ENCODE measurements at places on chromosomes 7 and 10.

GRCh38 chr10:62860946-62861345, 44.8 kb upstream of the EGR2 start:
- peak; percentile 12 for DNase-seq

- no peak for DNase-seq
These were observed 83.9 kb downstream of the FGFR2 start for GRCh38 chr10:121514141-121514865.

DNA sequence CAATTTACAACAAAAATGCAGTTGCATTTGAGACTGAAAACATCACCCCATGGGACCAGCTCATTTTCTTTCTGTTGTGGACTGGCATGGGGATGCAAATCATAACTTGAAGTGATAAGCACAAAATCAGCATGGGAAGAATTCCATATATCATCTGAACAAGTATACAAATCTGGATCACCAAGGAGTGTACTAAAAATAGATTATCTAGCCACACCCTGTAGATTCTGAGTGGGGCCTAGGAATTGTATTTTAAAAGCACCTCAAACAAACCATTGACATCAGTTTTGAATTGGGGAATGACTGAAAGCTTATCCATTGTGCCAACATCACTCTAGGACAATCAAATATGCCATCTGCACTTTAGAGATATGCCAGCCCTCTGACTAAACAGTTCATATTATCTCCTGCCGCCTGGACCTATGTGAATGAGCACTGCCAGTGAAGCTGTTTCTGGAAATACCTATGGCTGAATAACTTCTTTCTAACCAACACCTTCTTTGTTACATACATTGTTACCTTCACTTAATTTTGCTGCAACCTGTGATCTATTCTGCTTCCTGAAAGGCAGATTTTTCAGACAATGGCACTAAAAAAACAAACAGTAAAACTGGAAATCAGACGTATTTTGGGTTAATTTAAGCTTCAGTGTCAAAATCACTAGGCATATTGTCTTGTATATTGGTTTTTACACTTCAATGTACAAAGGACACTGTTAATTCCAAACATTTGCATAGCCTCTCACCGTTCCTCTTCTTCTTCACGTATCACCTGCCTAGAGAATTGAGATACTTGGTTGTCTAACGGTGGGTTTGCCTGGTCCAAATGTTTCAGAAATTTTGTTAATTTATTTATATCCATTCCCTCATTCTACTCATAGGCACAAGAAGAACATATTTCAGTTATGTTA, 42.4 kb upstream of the HGF start:
- DNase-seq, result no peak

DNA sequence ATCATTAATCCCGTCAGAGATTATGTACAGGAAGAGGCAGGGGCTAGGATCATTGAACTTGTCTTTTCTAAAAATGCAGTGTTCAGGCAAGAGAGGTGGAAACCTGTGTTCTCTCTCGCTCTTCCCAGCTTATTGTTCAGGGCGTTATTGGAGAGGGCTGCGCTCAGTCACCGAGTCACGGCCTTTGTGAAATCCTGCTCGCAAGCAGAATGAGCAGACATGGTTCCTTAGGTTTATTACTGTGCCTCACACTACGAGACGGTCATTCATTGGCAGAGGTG, 631 bp upstream of the PRKRIP1 start:
- DNase-seq, result no peak

DNA sequence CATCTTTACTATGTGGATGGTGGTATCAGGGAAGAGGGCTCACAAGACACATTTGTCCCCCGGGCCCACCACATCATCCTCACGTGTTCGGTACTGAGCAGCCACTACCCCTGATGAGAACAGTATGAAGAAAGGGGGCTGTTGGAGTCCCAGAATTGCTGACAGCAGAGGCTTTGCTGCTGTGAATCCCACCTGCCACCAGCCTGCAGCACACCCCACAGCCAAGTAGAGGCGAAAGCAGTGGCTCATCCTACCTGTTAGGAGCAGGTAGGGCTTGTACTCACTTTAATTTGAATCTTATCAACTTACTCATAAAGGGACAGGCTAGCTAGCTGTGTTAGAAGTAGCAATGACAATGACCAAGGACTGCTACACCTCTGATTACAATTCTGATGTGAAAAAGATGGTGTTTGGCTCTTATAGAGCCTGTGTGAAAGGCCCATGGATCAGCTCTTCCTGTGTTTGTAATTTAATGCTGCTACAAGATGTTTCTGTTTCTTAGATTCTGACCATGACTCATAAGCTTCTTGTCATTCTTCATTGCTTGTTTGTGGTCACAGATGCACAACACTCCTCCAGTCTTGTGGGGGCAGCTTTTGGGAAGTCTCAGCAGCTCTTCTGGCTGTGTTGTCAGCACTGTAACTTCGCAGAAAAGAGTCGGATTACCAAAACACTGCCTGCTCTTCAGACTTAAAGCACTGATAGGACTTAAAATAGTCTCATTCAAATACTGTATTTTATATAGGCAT, 9.1 kb upstream of the CSGALNACT2 start:
- no peak for DNase-seq

DNA sequence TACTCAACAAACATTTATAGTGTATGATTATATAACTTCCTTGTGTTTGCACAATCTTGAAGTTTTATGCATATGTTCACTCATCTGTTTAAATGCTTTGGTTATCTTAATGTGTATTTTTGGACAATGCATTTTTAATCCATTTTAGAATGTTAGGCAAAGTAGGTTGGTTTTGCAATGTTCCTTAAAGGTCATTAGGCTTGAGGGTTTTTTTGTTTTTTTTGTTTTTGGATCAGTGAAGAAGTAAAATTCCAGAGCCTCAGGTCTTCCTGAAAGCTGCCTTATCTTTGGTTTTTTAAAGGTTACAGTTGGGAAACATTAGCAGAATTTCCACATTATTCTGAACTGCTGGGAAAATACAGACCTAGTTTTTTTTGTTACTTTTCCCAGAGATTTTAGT, 12.8 kb downstream of the MDFIC start:
- no peak for DNase-seq

DNA sequence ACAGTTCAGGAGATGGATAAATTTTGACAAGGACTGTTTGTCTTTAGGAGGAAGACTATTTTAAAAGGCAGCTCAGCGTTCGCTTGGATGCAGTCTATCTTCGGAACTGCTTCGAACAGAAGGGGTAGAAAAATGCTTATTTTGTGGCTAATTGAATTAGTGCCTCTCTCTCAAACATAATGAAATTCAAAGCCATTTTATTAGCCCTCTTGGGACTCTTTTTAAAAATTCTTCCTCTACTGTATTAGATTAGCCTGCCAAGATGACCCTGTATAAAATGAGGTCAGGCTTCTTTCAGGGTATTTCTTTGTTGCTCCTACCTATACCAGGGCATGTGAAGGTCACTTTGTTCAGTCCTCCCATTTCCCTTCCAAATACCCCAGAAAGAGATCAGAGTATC, 379.2 kb upstream of the NFE2L3 start:
- DNase-seq, result no peak

- DNase-seq, result no peak
These were observed 3.3 kb upstream of the THSD7A start for GRCh38 chr7:11835260-11835659.

- DNase-seq, result no peak
These were observed 59.6 kb downstream of the PTPRN2 start for GRCh38 chr7:158527915-158528502.

GRCh38 chr10:62045765-62046521, 144.4 kb downstream of the ARID5B start:
- no peak for DNase-seq

- no peak for DNase-seq
These were observed 41.9 kb downstream of the CALML3 start for GRCh38 chr10:5566614-5567013.

DNA sequence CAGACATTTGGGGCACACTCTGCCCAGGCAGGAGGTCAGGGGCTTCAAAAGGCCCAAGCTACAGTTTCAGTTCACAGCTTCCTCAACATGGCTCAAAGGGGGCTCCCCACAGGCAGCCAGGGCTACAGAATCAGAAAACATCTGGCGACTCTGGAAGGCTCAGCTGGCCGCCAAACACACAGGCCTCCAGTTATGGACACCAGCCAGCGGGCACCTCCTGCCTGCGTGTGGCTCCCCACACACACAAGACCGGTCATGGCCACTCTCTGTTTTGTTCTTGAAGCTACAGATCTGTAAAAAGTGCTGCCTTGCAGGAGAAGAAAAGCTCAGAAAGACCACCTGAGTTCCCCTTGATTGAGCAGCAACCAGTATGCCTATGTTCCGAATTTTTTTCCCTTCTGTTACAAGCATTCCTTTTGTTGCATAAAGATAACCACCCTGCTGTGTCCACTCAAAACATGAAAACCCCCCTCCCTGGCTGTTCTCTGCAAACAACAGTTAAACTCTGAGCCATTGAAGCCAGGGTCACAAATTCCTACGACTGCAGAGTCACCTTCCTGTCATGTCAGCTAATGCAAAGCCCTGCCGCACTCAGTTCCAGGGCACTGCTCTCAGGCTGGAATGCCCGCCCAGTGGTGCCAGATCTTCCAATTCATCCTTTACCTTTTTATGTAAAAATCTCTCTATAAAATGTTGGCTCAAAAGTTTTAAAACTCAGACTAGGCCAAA, 33.6 kb downstream of the VSTM4 start:
- no peak for DNase-seq

DNA sequence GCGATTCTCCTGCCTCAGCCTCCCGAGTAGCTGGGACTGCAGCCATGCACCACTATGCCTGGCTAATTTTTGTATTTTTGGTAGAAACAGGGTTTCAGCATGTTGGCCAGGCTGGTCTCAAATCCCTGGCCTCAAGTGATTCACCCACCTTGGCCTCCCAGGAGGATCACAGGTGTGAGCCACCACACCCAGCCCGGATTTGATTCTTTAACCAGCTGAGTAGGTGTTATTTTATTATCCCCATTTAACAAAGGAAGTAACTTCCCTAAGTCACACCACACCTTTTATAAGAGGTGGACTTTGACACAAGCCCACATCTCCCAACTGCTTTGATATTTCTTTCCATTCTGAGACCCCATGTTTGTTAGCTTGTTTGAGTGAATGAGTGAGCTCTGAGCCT, 25.0 kb downstream of the SLC25A28 start:
- no peak for DNase-seq

GRCh38 chr10:86899670-86900276, 57.6 kb downstream of the MMRN2 start:
- DNase-seq, result peak; percentile 67

DNA sequence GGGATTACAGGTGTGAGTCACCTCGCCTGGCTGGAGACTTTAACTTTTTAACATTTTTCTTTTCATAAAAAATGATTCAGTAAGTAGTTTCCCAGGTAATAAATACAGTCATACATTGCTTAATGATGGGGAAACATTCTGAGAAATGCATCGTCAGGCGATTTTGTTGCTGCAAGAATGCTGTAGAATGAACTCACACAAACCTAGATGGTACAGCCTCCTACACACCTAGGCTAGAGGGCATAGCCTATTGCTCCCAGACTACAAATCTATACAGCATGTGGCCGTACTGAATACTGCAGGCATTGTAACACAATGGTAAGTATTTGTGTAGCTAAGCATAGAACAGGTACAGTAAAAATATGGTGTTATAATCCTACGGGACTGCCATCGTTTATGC, 108.5 kb upstream of the SFMBT2 start:
- no peak for DNase-seq

- DNase-seq, result peak; percentile 34
These were observed 127.8 kb downstream of the ICA1 start for GRCh38 chr7:8134089-8134733.

DNA sequence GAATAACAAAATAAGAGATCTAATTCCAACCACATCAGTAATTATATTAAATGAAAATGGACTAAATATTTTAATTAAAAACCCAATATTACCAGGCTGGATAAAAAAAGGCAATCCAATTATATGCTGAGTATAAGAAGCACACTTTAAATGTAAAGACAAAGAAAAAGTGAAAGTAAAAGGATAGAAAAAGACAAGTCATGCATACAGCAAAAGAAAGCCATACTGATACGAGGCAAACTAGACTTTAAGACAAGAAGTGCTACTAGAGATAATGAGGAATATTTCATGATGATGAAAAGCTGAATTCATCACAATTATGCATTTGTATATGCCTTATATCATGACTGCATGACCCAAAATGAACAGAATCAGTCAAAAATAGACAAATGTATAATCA, 628.6 kb downstream of the PHTF2 start:
- DNase-seq, result no peak

DNA sequence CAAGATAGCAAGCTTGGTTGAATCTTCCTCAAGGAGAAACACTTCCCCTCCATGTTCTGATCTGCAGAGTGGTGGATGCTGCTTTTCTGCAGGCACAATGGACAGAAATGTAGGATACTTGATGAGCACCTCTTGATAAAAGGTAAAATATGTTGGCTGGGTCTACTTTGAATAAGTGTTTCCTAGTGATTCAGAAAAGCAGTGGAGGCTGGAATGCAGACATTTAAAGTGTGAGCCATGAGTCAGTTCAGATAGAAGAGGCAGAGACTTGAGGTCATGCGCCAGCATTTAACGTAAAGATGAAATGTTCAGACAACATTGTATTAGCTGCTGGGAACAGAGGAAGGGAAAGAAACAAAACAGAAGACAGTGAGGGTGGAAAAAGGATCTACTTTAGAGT, 403.1 kb downstream of the ADRA2A start:
- DNase-seq, result no peak

GRCh38 chr10:43082087-43082486, 5.2 kb downstream of the RET start:
- no peak for DNase-seq

- DNase-seq, result no peak
These were observed 14.4 kb upstream of the SH2B2 start for GRCh38 chr7:102272075-102272916.

DNA sequence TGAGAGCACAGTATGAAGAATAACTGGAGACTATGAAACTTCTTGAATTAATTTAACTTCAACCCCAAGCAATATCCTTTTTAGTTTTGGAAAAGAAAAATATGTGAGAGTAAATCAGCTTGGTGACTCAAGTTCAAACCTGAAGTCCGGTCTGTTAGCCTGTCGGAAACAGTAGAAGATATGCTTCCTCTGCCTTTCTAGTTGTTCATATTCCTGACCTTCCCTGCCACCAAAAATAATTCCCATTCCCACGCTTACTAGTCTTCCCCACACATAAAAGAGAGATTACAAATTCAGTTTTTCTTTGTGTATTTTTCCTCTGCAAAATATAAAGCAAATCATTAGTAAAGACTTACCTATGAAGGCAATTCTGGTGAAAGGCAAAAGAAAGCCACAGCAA, 3.6 kb downstream of the SEMA3D start:
- DNase-seq, result no peak

GRCh38 chr7:11747715-11748485, 84.1 kb downstream of the THSD7A start:
- no peak for DNase-seq

GRCh38 chr10:36181426-36182178, 539.5 kb upstream of the FZD8 start:
- DNase-seq, result no peak

- DNase-seq, result no peak
These were observed 108.5 kb downstream of the FAM107B start for GRCh38 chr10:14665865-14666857.

- no peak for DNase-seq
These were observed 24.9 kb upstream of the TNRC18 start for GRCh38 chr7:5448378-5449037.

Data from renal pelvis (tissue), 12 donors.